ENCODE measurements at places on chromosomes 4 and X.

- no peak for DNase-seq
These were observed 47.5 kb upstream of the PDLIM3 start for GRCh38 chr4:185582651-185583400.

DNA sequence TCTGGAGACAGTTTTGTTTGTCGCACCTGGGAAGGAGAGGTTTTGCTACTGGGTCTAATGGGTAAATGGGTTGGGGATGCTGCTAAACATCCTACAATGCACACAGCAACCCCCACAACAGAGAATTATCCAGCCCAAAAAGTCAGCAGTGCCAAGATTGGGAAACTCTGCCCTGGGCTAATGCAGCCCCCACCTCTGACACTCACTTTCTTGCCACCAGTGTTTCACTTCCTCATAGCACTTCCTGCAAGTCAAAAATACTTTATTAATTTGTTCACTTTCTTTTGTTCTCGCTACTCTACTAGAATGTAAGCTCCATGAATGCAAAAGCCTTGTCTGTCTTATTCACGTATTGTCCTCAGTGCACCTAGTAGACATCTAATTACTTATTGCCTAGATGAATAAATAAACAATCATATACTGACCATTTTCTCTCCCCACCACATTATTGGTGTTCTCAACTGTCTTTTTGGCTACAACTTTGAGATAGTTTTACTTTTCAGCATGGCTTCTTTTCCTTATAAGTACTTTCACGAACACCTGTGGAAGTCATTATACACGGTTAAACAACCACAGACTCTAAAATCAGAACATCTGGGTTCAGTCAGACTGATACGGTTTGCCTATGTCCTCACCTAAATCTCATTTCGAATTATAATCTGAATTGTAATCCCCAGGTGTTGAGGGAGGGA is 82.0 kb upstream of the PITX2 start:
- peak; percentile 59 for DNase-seq

DNA sequence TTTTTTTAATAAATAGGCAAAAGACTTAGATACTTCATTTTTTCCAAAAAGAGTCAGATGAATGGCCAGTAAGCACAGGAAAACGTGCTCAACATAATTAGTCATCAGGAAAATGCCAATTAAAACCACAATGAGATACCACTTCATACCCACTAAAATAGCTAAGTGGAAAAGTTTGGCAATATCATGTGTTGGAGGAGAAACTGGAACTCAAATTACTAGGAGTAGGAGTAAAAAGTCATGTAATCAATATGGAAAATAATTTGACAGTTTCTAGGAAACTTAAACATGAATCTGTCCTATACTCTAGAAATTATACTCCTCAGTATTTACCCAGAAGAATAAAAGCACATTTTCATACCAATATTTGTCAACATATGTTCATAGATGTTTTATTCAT is 449.8 kb downstream of the INPP4B start:
- DNase-seq, result no peak

DNA sequence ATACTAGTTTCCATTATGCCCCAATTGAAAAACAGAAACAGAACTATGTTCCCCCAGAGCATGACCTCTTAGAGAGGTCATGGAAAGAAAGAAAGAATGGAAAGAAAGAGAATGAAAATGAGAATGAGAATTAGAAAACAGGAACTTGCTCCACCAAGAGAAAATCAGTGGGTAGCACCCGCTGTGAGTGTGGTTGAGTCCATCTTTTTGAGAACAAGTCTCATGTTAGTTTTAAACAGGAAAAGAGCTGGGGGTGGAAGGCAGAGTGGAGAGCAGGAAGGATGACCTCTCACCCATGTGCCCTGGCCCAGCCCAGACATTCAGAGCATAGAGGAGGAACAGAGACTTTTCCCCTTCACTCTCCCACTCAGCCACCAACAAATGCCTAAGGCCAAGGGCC is 4.9 kb downstream of the GSX2 start:
- peak; percentile 69 for DNase-seq

- no peak for DNase-seq
These were observed 74.4 kb downstream of the PDLIM5 start for GRCh38 chr4:94525993-94526728.

GRCh38 chrX:123223409-123223808 is 39.3 kb downstream of the GRIA3 start:
- DNase-seq, result no peak

GRCh38 chrX:45801554-45801953 is 600.9 kb upstream of the DIPK2B start:
- peak; percentile 66 for DNase-seq

- no peak for DNase-seq
These were observed 21.1 kb downstream of the MAGEB16 start for GRCh38 chrX:35819241-35819640.

DNA sequence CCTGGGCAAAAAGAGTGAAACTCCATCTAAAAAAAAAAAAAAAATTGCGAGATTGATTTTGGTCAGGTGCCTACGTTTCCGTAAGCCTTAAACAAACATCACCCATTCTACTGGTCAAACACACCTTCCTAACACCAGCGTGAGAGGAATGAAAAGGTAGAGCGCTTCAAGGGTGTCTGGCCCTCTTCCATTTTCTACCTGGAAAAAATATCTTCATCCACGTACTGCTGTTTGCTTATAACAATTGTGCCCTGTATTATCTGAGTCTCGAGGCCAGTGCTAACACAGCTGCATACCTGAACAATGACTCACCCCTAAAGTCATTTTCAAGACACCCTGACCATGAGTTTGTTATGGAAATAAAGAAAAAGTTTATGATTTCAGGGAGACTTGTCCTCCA is 13.9 kb downstream of the TMSB4X start:
- no peak for DNase-seq

- no peak for DNase-seq
These were observed 74.5 kb downstream of the QDPR start for GRCh38 chr4:17437396-17437795.

DNA sequence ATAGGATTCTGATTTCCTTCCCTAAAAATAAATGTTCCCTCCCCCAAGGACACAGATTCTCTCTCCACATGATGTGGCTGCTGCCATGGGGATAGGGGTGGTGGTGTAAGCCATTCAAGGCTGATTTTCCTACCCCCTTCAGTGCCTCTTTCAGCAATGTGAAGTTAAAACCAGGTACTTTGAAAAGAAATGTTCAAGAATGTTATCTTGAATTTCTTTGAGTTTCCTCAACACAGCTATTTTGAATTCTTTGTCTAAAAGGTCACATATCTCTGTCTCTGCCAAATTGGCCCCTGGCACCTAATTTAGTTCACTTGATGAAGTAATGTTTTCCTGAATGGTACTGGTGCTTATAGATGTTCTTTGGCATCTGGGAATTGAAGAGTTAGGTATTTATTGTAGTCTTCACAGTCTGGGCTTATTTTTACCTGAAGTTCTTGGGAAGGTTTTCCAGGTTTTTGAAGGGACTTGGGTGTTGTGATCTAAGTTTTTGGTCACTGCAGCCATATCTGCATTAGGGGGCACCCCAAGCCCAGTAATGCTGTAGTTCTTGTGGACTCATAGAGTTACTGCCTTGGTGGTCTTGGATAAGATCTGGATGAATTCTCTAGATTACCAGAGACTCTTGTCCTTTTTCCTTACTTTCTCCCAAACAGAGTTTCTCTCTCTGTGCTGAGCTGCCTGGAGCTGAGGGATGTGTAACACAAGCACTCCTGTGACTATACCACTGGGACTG is 7.6 kb upstream of the DIPK2B start:
- no peak for DNase-seq

- DNase-seq, result peak; percentile 37
These were observed 76.7 kb downstream of the AFF1 start for GRCh38 chr4:87011340-87012034.

DNA sequence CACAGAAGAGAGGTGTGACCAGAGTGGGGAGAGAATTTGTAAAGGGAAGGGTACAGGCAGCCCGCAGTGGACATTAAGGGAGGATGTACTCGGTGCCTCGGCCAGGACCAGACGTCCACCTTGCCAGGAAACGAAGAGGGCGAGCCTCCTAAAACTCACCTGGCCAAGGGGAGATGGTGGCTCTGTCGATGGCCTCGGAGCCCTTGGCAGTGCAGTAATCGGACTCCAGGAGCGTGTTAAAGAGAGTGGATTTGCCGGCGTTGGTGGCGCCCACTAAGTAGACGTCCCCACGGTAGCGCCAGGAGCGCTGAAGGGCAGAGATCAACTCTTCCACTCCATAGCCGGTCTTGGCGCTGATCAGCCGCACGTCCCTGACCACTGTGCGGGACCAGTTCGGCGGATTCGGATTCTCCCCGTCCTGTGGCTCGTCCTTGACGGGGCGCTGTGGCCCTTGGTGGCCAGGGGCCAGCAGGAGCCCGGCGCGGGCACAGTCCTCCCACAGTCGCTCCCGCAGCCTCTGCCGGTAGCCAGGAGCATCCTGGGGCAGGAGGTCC is 1.0 kb downstream of the NOA1 start:
- no peak for DNase-seq

- no peak for DNase-seq
These were observed 105.8 kb upstream of the NWD2 start for GRCh38 chr4:37138789-37139188.

DNA sequence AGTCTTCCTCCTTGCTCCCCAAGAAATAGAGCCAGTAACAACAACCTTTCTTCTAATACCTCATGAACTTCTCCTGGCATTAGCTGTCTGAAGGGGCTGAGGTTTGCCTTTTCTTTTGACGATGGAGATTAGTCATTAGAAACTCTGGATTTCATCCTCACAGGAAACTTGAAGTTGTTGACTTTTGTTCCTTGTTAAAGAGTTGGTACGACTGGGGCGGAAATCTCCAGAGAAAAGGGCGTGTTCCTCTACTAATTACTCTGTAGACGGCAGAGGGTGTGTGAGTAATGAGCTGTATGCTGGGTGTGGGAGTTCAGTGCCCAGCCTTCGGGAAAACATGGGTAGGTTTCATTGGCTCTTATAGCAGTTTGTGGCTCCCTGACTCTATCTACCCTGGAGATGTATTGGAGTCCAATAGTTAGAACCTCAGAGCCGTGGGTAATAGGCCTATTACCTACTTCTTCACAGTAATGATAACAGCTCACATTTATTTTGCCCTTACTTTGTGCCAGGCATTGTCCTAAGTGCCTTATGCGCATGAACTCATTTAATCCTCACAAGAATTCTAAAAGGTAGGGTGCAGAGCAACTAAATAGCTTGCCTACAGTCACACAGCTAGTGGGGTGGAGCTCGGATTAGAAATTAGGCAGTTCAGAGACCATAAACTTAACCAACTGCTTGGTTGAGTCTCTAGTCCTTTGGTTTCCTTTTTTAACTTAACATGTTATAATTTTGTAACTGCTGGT is 23.4 kb downstream of the TMEM164 start:
- DNase-seq, result no peak

DNA sequence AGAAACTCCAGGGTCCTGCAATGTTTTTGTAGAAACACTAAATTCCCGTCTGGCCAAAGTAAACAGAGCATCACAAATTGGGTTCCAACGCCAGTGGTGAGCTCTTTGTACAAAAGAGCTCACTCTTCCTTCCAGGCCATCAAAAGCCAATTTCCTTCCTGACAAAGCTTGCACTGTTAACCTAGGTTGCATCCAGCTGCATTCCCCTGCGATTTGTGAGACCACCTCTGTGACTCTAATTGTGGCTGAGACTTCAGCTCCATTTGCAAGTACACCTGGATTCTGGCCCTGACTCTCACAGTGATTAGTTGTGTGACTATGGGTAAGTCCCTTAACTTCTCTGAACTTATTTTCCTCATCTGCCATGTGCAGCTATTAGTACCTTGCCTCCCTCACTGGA is 212.5 kb upstream of the CXorf66 start:
- no peak for DNase-seq

DNA sequence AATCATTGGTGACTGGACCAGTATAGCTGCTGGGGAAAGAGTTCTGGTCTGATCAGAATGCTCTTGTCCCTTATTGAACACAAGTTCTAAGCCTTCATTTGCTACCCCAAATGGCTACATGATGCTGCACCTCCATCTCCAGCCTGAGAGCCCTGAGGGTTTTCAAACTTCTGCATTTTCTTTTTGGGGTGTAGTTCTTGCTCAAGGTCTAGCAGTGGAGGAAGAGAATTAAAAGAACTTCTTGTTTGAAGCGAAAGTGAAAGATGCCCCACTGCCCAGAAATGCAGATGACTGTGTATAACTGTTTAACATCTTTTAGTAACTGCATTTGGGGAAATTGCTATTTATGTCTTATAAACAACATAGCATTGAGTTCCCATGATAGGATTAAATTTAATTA is 38.5 kb downstream of the LAMTOR3 start:
- peak; percentile 70 for DNase-seq

- no peak for DNase-seq
These were observed 4.2 kb upstream of the FGF2 start for GRCh38 chr4:122822466-122822865.

- DNase-seq, result no peak
These were observed 2201.2 kb downstream of the ARAP2 start for GRCh38 chr4:34043131-34043530.

GRCh38 chrX:55102754-55103153 is 13.9 kb downstream of the PAGE2 start:
- no peak for DNase-seq

- no peak for DNase-seq
These were observed 7.7 kb upstream of the WDR13 start for GRCh38 chrX:48589482-48590162.

DNA sequence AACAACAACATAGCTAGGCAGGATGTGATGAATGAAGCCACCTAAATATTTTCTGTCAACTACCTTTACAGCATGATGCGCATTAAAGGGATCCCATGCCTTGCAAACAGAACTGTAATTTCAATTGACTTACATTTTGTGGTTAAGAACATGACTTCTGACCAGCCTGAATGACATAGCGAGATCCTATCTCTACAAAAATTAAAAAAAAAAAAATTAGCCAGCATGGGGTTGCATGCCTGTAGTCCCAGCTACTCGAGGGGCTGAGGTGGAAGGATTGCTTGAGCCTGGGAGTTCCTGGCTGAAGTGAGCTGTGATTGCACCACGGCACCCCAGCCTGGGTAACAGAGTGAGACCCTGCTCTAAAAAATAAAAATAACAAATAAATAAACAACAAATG is 680.6 kb downstream of the IQCM start:
- DNase-seq, result no peak

DNA sequence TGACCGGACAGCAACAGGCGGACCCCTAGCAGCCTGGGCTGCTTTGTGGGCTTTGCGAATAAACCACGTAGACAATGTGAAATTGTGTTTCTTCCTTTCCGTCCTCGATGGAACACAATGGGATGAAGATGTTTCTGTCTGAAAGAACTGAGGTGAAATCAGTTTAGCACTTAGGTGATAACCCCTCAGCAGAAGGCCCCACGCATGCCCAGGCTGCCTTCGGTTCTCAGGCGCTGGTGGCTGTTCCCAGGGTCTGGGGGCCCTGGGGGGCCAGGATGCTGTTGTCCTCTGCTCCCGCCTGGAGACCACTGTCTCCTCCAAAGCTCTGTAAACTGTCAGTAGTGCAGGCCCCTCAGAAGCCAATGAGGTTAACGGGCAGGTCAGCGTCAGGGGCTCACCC is 73.9 kb upstream of the HGFAC start:
- DNase-seq, result no peak

DNA sequence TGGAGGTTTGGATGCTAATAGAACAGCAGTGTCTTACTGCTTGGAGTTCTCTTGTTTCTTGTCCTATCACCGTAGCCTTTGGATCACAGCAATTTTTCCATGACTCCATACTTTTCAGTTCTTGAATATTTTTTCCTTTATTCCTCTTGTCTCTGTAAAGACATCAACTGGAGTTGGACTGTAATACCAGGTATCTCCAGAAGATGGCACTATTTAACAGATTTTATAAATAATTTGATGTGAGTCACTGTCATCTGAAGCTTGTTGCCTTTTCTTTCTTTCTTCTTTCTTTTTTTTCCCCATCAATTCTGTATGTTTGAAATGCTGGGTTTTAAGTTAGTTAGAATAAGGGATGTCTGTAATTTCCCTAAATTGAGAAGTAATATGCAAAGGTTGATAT is 24.1 kb downstream of the HPRT1 start:
- DNase-seq, result peak; percentile 59

Data from NB4 (cell line).